HAP-1 (cell line): ENCODE measurements at places on chromosomes 12 and 14.

GRCh38 chr12:47491516-47492305 is 214.1 kb downstream of the RPAP3 start:
- no peak for DNase-seq

- no peak for DNase-seq
Measured at GRCh38 chr12:47360771-47361388, 281.1 kb upstream of the AMIGO2 start.

DNA sequence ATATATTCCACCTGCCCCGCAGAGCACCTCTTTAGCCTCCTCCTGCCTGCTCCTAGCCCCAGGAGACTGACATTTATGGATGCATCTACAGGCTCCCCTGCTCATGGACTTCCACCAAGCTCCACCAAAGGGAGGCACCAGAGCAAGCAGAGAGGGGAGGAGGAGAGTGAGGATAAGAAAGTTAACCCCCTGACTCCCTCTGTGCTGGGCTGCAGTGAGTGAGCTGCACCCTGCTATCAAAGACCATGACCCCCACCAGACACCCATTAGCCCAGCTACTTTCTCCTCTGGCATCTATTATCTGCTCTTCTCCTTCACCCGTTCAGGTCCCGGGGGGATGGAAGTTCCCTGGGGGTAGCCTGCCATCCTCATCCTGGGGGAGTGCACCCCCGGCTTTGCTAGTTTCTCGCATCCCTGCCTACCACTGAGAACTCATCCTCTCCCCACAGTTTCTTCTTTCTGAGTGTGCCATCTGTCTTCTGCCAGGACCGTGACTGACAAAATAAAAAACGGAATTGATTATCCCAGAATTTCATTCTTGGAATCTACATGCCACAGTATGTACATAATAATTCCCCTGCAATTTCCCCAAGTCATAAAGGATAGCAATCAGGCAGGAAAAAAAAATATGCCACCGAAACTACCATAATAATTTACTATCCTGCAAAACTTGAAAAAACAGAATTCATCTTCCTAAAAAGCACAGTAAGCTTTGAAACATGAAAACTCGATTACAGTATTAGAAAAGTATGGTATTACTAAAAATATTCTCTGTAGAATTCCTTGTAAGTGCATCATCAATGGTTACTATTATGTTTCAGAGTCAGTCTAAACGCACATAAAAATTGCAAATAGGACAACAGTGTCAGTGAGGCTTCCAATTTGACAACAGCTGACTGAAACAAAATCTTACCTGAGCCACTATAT is 45.2 kb downstream of the FOXN3 start:
- DNase-seq = no peak

DNA sequence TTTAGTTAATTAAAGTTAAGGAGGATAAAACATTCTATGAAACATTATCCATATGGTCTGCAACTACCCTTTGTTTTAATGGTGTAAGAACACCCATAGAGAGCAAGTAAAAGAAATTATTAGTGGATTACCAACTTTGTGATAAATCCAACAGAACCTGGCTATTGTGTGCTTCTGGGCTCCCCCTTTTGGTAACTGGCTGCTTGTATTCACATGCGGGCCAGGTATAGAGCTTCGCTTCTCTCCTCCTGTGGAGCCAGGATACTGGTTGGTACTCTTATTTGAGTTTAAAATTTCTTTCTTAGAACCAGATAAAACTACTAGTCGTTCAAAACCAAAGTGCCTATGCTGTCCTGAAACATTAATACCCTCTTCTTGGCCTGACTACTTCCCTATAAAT is 81.0 kb downstream of the PTPRR start:
- DNase-seq = no peak

DNA sequence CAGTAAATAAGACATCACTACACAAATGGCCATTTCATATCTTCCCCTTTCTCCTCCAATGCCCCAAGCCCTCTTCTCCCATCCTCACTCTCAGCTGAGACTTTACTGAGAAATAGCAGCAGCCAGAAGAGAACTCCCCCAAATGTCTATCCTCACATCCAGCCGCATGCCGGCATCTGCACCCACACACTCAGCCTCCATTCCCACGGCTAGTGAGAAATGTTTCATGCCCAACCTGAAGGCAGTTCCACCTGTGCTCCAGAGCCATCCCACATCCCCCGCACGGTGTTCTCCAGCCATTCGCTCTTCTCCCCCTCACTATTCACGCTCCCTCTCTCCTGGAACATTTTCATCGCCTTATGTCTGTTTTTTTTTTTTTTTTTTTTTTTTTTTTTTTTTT is 208.7 kb upstream of the DIO3 start:
- DNase-seq = no peak

- no peak for DNase-seq
Measured at GRCh38 chr12:121501946-121502345, 78.9 kb downstream of the KDM2B start.

DNA sequence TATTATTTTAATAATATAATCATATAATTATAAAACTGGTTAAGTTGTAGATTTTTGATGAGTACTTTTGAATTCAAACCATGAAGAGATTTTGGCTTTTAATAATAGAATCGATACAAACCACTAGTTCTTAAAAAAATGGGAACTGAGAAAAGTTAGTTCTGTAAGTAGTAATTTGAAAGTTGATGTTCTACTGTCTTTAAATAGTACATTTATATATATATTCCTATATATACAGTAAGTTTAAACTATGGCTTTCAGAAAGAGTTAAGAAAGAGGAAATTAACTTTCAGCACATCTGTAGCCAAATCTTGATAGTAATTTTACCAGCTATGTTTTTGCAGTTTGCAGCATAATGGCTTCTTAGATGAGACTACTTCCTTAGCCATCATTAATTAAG is 7.8 kb downstream of the LRRK2 start:
- no peak for DNase-seq

GRCh38 chr14:68807148-68807600 is 14.3 kb upstream of the ZFP36L1 start:
- no peak for DNase-seq

GRCh38 chr12:120711411-120711810 is 1.2 kb downstream of the UNC119B start:
- DNase-seq = peak; percentile 39

DNA sequence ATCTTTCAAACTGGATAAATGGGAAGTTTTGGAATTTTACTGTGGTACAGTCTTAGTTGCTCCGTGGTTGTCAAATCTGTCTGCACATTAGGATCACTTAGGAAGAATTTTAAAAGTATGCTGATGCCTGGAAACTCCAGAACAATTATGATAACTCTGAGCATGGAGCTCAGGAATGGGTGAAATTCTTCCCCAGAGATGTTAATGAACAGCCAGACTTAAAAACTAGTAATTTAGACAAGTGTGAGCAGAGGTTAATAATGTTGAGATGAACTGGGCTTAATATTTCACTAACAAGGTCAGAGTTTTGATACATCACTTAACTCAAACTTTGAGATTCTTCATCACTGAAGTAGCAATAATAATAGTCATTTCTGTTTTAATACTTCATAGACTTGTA is 94.5 kb downstream of the NTS start:
- DNase-seq = no peak

- DNase-seq = no peak
Measured at GRCh38 chr14:68711561-68712309, 81.1 kb downstream of the ZFP36L1 start.

DNA sequence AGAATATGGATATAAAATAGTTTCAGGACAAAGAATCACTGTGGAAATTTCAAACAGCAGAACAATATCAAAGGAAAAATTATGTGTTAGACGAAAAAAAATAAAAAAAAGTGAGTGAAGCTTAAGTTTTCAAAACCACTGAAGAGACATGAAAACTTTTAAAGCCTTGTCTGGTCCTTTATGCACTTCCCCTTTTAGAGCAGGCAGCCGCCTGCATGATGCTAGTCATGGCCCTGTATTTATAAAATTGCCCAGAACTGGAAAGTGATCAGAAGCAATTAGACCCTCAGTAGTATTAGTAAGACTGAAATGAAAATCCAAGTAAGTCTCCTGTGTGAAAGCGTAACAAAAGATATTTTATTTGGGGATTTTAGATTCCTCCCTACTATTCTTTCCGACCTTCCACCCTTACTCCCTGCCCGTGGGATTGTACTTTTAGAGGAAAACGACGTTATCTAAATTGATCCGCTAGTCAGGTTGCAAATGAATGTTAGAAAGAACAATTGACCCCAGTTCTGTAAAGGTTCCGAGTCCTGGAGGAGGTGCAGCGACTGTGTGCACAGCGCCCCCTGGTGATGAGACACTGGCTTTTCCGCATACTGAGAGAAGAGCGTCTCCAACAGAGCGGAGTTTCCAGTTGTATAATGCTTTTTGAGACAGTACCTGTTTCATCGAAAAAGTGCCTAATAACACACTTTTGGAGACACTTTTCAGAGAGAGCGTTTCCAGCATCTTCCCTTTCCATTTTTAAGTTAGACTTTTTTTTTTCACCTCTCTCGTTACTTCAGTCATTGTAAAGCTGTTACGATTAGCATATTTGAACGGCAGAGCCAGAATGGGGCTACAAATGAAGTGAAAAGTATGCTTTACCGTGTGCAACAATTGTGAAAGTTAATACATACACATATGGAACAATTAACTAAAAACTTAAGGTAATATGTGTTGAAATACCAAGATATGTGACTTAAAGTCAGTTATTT is 12.4 kb downstream of the MGST1 start:
- peak; percentile 81 for DNase-seq

DNA sequence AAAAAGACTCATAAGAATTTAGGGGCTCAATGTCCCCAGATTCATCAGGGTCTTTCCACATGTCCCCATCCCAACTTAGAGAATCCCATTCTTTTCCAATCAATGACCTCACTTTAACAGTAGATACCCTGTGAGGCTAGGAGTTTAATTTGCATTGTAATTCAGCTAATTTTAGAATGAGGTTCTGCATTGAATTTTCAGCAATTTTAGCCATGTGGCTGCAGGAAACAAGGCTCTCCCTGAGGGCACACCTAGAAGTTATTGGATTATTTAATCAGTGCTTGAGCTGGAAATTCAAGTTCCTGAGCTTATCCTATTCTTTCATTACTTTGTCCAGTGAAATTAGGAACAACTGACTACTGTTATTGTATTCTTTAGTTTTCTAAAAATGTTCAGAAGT is 433.8 kb downstream of the ADAMTS20 start:
- DNase-seq = no peak

- DNase-seq = no peak
Measured at GRCh38 chr14:68408680-68409079, 384.2 kb downstream of the ZFP36L1 start.

GRCh38 chr14:24289649-24290280 is 9.8 kb downstream of the DHRS1 start:
- no peak for DNase-seq

GRCh38 chr14:78074561-78074960 is 95.6 kb upstream of the NRXN3 start:
- DNase-seq = no peak

GRCh38 chr12:11133162-11133561 is 1.3 kb downstream of the TAS2R30 start:
- DNase-seq = no peak

- no peak for DNase-seq
Measured at GRCh38 chr12:39331539-39332261, 111.2 kb downstream of the KIF21A start.

DNA sequence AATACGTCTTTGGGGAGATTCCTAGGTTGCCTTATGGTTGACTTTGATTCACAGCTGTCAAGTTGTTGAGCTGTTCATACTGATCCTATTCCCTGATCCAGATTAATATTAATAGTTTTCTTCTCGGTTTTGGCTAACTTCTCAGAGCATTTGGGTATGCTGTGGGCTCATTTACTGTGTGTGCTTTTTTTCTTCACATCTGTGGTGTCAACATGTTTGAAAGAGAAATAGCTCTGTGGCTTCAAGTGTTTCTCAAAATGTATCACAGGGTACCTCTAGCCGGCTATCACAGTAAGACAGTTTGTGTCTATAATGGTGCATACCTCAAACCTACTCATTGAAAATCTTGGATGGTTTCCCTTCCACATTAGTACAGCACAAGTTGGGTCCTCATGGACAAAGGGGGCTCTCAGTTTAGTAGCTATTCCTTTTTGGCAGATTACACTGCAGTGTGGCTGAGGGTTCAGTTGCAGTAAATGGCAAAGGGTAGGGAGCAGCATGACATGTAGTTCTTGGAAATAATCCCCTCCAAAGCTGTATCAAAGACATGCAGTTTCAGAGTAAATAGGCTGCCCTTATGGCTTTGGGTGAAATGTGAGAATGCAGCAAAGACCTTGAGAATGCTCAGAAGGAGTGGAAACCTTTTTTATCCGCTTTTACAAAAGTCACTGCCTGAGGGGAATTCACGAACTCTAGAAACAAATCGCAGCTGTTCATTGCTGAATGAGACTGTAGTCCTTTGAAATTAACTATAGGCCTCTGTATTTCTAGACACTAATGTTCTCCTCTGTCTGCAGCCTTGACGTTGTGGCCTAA is 102.4 kb upstream of the ATF1 start:
- peak; percentile 98 for DNase-seq
